Caki2 (cell line): ENCODE measurements at places on chromosomes 6 and 20.

DNA sequence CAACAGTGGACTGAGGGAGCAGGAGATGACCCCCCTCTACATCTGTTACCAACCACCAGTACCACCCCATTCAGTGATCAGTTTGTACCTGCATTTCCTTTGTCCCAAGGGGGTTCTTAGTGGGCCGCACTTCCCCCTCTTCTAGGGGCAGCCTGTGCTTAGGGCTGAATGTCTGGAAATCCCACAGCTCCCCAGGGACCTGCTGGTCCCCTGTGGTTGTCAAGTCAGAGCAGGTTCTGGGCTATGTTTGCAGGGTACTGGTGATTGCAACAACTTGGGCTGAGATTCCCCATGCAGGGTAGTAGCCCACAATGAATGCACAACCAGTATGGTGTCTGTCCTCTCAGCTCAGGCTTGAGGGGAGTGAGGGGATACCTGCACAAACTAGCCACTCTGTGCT is 39.7 kb upstream of the COL10A1 start:
- DNase-seq: no peak

DNA sequence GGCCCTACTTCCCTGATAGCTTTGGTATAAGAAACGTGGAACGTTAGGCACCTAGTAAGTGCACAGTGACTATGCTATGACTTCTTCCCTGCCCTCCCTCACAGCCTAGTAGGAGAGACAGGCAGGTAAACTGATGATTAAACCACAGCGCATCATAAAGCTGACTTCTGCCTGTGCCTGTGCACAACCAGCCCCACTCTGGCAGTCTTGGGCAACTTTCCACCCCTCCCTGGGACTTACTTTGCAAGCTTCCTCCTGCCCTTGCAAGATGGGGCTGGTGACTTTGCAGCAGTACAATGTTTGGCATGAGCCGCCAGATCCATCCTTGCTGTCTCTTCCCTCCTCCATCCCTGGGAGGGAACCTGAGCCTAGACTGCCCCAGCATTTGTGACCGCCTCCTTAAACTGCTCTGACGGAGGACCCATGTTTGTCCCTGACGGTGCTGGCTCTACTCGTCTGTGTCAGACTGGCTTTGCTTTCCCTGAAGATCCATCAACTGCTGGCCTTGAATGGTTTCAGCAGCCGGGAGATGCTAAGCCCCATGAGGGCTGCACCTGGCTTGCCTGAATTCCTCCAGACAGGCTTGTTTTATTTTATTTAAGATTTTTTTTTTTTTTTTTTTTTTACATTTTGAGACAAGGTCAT is 36.1 kb downstream of the EFCAB8 start:
- DNase-seq: no peak

DNA sequence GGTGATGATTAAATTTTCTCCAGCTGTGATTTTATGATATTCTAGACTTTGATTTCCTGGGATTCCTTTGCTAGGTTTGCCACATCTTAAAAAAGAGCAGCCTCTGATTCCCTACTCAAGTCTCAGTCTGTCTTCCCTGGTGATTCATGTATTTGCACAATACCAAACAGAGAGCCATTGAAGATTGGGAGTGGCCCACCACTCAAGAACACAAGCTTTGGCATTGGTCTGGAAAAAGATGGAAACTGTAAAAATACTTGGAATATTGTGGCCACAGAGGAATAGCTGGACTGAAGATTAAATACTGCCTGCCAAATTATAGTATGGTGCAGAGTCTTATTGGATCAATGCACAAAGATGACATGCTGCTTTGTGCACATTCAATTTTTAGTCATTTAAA is 32.9 kb downstream of the PTCHD4 start:
- DNase-seq: no peak

- no peak for DNase-seq
Observed at GRCh38 chr6:168319279-168320111, at the start of gene DACT2. TSS of gene DACT2 (minus strand) at chr6:168319777. CDS start at chr6:168319633, 144 bp downstream.

GRCh38 chr6:167047554-167047953 is 48.4 kb downstream of the CEP43 start:
- no peak for DNase-seq

DNA sequence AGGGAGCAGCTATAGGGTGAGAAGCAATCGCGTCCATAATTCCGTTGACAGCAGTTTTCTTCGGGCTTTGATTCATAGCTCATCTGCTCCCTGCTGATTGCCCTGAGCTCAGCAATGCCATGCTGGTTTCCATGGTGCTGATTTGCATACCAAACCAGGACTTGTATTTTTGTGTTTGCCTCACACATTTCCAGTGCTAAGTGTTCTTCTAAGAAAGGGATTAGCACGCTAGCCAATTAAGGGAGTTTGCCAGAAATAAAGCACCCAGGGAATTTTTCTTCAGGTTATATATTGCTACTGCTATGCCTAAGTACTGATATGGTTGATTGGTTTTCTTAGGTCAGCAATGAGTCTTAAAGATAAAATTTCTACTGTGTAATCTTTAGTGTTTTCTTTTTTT is 177.6 kb downstream of the PLCB1 start:
- DNase-seq: peak; percentile 27
